Inflammatory macrophage (primary cell): ENCODE measurements at places on chromosomes 2 and 18.

- DNase-seq, result no peak
These were observed 145.3 kb downstream of the SP3 start for GRCh38 chr2:173819852-173820251.

- no peak for DNase-seq
These were observed 155.4 kb downstream of the ASB1 start for GRCh38 chr2:238582159-238582558.

DNA sequence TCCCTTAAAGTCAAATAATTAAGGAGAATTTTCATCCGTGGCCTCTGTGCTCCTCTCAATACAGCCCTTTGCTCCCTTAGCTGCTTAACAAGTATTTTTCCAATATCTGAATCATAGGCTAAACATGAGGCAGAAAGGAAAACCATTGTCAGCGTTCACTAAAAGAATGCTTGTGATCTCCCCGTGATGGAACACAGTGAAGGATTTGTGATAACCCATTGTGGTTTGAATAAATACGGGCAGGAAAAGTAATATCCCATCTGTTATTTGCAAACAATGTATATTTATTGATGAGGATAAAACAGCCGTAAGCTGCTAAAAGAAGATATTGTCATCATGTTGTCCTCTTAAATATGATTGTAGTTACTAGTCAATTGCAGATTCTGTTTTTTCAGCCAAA, 258.1 kb downstream of the NAPG start:
- DNase-seq, result no peak

DNA sequence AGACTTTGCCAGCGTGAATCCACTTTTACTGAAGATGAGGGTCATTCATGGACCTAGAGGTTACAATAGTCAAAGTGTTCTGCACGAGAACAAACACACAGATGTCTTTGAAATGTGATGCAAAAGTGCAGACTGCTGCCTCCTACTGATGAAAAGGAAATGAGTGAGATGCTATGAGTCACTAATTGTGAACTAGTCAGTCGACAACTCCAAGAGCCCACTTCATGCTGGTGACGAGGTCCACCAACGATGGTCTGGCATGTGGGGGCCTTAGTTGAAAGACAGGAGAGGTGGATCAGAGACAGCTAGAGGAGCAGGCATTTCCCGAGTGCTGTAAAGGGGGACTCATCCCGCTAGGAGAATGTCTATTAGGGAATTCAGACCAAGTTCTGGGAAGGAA, 17.1 kb upstream of the ZNF236 start:
- DNase-seq, result no peak

DNA sequence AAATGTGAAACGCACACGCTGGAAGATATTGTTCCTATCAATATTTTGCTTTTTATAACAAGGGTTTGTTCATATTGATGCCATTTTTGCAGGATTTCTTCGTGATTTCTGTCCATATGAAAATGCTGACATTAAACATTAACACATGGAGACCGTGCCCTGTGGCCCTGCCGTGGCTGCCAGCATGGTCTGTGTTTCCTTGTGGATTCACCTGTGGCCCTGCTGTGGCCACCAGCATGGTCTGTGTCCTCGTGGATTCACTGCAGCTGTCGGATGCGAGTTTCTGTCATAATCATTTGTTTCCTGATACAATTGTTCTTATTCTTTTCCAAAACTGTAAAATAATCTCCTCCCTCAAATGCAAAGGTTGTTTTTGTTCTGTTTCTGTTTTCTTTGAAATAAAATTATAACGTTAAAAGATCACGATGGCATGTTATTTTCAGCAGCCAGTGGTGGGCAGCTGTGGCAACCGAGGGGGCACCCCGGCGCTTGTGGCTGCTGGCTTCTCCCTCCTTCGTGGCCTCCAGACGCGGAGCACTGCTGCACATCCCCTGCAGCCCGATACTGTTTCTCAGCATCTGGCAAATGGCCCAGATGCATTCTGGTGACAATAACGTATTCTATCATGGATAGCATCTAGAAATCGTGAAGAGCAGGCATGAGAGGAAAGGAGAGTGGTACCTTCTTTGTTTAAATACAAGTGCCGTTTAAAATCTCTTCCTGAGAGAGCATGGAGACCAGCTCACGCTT, 143.5 kb downstream of the PTGR3 start:
- no peak for DNase-seq

- no peak for DNase-seq
These were observed 101.2 kb downstream of the MYT1L start for GRCh38 chr2:2229626-2230432.

DNA sequence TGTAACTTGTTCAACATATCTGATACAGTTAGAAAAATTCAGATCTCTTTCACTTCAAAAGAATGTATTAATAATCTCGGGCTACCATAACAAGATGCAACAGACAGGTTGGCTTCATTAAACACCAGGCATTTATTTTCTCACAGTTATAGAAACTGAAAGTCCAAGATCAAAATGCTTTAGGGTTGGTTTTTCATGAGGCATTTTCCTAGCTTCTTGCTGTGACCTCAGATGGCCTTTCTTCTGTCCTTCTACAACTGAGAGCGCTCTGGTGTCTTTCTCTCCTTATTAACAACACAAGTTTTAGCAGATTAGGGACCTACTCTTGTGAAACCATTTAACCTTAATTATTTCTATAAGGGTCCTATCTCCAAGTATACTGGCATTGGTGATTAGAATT, 452.5 kb downstream of the ZNF804A start:
- no peak for DNase-seq

DNA sequence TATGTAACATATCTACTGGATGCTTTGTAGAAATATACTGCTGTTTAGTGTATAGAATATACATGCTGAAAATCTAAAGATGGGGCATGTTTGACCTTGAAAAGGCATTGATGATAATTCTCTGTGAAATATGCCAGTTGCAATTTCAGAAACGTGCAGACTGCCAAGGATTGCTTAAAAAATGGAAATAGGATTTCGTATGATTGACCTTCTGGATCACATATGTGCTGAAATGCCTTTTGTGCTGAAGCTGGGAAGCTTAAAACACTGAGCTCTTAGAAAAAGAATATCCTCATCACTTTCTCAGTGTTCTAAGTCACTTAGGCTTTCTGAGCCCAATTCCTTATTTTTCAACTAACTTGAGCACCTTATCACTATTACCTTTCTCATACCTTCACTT, 14.3 kb downstream of the NYAP2 start:
- no peak for DNase-seq

DNA sequence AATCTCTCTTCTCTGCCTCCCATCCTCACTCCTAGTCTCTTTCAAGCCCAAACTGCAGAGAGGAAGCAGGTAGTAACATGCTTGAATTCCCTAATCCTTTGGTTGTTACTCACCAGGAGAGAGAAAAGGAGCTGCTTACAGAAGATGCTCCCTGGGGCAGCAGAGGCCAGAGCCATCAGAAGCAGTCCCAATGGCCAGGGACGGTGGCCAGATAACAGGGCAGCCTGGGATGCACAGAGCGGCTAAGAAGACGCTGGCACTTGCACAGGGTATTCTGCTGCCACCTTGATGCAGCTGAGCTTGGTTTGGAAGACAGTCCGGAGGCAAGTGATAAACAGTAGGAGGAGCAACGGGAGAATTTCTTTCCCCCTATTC, 250 bp downstream of the DSC1 start:
- no peak for DNase-seq

DNA sequence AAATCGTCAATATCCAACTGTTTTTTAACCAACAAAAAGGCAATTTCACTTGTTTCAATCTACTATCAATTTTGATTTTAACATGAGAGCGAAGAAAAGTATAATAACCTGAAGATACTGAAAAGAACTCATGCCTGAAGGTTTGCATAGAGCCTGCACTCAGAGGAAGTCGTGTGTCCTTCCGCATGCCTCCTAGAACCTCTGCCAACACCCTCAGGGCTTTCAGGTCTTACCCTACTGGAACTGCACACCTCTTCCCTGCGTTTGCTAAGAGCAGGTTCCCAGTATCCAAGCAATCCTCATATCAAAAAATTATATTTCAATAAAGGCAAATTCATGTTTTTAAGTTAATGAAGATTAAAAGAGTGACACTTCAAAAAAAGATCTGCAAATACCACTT, 74.7 kb downstream of the PIAS2 start:
- DNase-seq, result no peak

GRCh38 chr18:63758615-63759240, 16.5 kb upstream of the SERPINB7 start:
- no peak for DNase-seq

- DNase-seq, result no peak
These were observed 4.7 kb downstream of the CDK5R2 start for GRCh38 chr2:218964041-218964771.

DNA sequence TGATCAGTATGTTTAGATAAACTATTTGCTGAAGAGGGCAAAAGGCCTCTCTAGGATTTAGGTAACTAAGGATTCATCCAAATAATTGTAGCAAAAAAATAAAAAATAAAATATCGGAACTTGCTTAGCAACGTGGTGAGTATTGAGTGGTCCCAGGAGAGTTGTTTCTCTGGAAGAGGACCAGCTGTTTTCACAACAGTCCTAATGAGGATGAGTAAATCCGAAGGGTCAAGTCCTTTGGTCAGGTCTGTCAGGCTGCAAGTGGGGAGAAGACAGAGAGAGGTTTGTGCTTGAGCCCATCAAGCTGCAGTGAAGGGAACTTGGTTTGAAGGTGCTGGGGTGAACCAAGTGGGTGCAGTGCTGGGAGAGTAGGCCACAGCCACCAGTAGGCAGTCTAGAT, 539.2 kb downstream of the SLC4A3 start:
- no peak for DNase-seq

DNA sequence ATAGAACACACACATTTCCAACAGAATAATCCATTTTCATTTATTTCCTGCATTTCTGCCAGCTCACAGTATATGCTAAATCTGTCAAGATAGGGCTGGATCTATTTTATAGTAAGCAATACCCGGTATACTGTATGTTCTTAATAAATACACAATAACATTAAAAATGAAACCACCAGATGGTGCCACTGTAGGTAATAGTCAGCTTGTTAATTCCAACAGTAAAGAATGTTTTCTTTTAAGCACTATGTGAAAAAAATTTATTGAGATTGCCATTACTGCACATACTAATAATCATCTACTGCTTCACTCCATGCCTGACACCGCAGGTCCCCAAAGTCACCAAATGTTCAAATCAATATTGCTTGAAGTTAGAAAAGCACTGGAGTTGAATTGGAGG, 131.5 kb upstream of the PGAP1 start:
- no peak for DNase-seq

DNA sequence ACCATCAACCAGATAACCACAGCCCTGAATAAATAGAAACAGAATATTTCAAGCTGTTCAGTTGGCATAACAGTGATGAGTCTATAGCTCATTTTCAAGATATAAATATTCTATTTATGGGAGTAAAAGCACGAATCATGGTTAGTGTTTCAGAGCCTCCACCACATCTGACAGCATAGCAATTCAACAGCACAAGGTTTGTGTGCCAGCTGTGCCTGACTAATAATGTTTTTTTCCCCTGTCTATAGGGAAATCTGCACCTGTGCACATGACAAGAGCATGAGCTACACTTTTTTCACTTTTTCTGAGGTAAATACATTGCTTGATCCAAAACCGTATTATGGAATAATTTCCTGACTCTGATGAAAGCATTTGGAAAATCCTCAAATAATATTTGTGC, 251.3 kb downstream of the RPIA start:
- DNase-seq, result no peak

- no peak for DNase-seq
These were observed 99.6 kb upstream of the LHCGR start for GRCh38 chr2:48855142-48855541.

GRCh38 chr2:44789446-44789845, 152.1 kb upstream of the SIX3 start:
- DNase-seq, result no peak

DNA sequence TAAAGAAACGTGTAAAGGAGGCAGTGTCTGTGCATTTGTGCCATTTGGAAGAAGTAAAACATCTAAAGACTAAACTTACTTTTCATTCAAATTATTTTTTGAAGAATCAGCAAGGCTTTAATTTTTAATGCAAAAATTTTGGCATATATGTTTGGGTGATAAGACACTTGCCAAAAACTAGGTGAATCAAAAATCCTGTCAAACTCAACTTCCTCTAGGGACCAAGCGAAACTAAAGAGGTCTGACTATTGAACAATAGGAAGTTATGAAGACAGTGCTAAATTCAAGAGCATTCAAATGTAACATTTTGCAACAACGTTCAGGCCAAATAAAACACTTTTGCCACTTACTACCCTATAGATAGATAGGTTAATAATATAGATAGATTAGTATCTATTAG, 306.1 kb downstream of the NOL4 start:
- no peak for DNase-seq

DNA sequence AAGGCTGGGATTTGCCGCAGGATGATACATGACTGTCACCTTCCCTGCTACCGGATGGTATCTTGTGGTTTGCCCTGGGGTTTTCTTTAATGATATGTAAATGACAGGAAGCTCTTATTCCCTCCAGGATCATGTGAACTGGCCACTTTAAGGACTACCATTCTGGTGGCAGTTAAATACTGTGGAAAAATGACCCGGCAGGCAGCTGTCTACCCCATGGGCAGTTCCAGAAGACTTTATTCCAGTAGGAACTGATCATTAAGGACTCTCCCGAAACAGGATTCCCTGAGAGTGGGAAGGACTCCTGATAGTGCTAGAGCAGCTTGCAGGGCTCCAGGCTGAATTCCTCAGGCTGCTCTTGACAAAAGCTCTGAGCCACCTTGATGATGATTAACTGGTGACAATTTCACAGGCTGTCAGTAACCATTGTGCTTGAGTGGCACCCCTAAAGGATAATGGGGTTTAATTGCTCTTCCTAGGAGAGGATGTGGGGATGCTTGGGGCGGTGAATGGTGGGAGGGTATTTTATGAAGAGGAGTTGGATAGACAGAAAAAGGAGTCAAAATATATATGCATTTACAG, 212.0 kb downstream of the CPS1 start:
- DNase-seq, result no peak

DNA sequence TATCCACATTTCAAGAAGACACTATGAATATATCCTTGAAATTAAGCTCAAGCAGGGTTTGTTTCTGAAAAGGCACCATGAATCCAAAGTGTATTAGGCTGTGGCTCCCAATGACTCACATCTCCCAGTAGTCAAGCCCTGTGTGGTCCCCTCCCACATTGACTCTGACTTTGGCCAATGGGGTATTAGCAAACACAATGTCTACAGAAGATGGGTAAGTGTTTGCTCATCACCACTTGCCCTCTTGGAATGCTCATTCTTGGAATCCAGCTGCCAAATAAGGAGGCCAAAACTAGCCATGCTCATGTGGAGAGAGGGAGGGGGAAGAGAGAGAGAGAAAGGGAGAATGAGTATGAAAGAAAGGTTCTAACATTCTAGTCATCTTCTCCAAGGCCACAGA, 490.0 kb downstream of the TXNL1 start:
- no peak for DNase-seq
